T-helper 22 cell (primary cell): ENCODE measurements at places on chromosomes 4 and X.

DNA sequence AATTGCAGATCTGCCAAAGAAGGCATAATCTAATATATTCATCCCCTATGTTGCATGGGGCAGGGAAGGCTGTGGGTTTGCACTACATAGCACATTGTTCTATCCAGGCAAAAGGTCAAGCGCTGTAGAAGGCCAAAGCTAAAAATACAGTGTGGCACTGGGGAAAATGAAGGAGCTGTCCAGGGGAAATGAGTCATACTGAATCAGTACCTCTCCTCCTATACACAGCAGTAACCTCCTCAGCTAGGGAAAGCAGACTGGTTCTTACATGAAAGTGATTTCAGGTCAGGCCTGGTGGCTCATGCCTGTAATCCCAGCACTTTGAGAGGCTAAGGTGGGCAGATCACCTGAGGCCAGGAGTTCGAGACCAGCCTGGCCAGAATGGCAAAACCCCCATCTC lies 31.0 kb upstream of the SLC25A4 start:
- no peak for DNase-seq

- DNase-seq = no peak
These were observed 11.0 kb downstream of the TKTL2 start for GRCh38 chr4:163462556-163462955.

DNA sequence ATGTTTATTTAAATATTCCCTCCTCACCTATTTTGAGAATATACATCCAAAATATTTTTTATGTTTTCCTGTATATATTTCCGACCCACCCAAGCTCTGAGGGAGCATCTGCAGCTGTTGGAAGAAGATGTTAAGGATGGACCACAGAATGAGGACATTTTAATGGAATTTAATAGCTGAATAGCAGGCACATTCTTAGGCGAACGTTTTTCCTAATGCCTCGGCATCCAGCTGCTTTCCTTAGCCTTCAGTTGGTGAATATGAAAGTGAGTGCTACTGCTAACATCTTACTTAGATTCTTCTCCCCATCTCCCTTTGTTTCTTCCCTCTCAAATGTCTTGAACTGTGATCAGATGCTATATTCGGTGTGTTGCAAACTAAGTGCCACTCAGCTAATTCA lies 158.0 kb upstream of the CTSO start:
- DNase-seq = no peak

DNA sequence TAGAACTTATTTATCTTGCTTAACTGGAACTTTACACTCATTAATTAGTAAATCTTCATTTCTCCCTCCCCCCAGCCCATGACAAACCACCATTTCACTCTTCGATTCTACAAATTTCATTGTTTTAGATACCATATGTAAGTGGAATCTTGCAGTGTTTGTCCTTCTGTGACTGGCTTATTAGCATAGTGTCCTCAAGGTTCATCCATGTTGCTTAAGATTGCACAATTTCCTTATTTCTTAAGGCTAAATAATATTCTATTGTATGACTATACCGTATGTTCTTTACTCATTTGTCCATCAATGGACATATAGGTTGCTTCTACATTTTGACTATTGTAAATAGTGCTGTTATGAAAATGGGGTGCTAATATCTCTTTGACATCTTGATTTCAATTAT lies 24.5 kb upstream of the RNF212 start:
- no peak for DNase-seq

DNA sequence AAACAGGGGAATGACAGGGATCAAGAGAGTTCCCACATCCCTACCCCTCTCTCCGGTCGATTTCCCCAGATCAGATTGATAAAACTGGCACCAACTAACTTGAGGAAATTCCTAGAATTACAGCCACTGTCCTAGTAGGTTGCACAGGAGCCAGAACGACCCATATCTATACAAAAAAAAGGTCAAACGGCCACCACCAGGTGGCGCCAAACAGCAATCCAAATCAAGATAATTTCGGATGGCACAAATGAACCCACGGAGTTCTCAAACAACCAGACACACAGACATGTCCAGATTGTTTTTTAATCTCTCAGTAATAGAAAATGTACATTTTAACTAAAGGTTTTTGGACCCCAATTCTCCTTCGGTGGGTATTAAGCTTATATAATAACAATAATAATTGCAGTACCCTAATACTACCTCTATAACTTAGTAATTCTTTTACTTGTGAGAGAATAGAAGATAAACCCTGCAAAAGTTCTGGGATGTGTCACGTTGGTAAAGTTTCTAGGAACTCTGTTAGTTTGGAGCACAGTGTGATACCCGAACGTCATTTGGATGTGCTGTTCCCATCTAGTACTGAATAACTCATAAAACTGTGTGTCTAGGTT lies 212.6 kb downstream of the SPOCK3 start:
- peak; percentile 0 for DNase-seq

DNA sequence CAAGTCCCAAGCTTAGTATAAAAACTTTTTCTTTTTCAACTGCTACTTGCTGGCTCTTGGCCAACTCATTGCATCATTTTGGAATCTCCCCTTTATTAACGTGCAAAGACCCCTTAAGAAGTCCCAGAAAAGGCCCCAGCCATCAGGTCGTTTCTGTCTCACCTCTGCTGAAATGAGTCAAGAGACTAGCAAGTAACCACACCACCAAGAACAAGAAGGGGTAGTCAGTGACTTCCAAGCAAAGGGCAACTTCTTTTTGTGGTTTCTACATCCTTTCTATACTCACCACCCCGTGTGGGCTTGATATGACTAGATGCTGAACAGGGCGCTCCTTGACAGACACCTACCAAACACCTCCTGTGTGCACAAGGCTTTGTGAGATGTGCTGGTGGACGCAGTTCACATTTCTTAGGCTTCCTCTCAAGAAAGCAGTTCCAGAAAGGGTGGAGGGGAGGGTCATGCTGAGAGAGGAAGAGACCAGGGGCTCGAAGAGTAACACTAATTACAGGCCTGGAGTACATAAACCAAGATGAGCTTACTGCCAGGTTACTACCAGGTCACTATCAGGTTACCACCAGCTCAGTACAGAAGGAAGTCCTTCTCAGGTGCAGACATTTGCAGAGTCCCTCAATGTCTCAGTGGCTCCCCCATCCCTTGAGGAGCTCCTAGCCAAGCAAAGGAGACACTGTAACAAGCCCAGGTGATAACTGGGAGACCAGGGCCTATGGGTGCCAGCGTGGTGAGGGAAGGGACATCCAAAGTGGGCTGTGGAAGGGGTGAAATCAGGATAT lies 19.3 kb downstream of the JAKMIP1 start:
- peak; percentile 41 for DNase-seq

DNA sequence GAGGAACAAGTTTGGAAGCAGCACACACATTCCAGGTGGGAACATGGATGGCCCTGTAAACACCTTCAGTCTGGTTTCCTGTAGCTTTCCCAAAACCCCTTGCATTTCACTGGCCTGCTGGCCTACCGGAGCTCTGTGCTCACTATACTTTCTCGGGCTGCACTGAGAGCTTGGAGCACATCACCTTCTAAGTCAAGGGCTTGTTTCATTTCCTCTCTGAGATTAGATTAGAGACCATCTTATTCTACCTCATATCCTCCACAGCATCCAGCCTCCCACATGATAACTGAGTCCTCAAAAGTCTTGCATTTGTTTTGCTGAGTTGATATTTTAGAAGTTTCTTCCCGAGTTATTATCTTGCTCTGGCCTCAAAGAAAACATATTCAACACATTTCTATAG lies 147.7 kb downstream of the RASL11B start:
- no peak for DNase-seq

- DNase-seq = no peak
These were observed 113.0 kb upstream of the DCLK2 start for GRCh38 chr4:149965206-149965605.

DNA sequence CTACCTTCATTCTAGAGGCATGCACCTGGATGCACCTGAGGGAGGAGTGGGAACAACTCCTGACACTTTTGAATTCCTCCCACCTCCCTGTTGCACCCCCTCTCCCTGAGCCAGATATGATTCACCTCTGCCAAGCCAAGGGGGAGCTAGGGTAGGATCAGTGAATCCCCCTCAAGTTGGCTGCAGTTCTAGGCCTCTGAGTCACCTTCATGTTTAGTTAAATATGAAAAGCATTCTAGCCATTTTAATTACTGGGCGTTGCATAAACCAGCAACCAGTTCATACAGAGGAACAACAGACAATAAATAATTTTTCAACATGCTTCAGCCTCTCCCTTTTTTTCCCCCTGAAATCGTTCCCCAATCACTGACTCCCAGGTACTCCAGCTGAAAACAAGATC lies 1440.2 kb downstream of the ADGRL3 start:
- no peak for DNase-seq

DNA sequence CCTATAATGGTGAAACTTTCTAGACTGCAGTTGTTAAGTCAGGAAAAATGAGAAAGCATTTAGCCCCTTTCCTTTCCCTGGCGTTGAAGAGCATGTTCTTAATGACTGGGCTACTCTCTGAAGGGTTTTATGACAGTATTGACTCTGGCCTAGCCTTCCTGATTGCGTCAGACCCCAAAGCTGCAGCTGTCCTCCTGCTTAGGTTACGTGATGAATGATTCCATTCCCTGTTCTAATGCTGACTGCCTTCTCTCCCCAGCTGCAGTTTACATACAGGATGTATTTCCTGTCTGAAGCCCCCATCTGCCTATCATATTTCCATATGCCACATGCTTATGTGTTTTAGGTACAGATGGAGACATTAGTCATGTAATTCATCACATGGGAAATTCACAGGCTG lies 105.8 kb upstream of the EGFL6 start:
- no peak for DNase-seq

DNA sequence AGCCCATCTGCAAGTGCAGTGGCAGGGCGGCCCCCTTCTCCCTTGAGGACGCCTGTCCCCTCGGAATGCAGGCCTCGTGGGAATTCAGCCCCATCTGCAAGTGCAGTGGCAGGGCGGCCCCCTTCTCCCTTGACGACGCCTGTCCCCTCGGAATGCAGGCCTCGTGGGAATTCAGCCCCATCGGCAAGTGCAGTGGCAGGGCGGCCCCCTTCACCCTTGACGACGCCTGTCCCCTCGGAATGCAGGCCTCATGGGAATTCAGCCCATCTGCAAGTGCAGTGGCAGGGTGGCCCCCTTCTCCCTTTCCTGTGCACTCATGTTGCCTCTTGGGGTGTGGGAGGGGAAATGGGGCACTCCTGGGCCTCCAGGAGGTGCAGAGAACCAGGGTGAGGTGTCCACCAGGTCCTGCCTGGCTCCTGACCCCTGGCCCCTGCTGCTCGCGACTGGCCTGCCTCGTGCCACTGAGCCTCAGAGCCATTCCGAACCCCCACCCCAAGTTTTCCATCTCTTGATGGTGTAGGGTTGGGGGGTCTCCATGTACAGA lies 6.8 kb upstream of the SLC26A1 start:
- no peak for DNase-seq

GRCh38 chr4:7742807-7743280 lies 196.8 kb downstream of the AFAP1 start:
- no peak for DNase-seq

GRCh38 chr4:121973816-121974215 lies 22.0 kb upstream of the TRPC3 start:
- DNase-seq = no peak

DNA sequence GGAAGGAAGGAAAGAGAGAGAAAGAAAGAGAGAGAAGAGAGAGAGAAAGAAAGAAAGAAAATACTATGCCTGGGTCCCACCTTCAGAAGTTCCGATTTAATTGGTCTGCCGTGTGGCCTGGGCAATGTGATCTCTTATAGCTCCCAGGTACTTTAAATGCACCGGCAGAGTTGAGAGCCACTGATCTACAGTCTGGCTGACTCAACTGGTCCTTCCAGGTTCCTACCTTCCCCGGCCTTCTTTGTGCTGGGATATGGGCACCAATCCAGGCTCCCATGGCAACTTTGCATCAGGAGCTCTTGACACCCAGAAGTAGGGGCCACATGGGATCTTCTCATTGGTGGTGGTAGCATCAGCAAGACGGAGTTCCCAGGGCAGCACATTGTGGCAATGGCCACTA lies 186.5 kb upstream of the ATP6AP2 start:
- DNase-seq = no peak

DNA sequence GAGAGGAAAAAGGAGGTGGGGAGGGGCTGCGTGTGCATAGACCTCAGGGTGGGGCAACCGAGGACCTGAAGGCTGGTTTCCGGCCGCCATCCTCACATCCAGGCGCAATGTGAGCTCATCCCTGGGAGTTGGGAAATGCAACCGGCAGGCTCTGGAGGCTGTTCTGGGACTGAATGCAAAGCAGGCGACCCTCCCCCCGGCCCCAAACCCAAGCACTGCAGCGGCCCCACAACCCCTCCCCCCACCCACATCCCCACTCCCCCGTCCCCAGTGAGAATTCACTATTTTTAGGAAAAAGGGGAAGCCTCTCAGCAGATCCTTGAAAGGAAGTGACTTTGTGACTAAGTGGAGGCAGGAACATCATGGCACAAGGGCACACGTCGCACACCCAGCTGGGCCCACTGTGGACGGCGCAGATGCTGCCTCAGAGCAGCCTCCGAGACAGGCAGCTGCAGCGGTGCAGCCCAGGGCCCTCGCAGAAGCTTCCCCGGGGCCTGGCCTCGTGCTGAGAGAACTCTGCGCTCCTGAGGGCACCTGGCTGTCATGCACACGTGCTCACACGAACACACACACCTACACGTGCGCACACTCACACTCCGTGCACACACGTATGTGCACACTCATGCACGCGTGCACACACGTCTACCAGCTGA lies 1.3 kb upstream of the PDE6B start:
- no peak for DNase-seq

- no peak for DNase-seq
These were observed 156.6 kb downstream of the FHIP1A start for GRCh38 chr4:151565583-151565982.

GRCh38 chr4:7233601-7234000 lies 41.3 kb downstream of the SORCS2 start:
- no peak for DNase-seq

DNA sequence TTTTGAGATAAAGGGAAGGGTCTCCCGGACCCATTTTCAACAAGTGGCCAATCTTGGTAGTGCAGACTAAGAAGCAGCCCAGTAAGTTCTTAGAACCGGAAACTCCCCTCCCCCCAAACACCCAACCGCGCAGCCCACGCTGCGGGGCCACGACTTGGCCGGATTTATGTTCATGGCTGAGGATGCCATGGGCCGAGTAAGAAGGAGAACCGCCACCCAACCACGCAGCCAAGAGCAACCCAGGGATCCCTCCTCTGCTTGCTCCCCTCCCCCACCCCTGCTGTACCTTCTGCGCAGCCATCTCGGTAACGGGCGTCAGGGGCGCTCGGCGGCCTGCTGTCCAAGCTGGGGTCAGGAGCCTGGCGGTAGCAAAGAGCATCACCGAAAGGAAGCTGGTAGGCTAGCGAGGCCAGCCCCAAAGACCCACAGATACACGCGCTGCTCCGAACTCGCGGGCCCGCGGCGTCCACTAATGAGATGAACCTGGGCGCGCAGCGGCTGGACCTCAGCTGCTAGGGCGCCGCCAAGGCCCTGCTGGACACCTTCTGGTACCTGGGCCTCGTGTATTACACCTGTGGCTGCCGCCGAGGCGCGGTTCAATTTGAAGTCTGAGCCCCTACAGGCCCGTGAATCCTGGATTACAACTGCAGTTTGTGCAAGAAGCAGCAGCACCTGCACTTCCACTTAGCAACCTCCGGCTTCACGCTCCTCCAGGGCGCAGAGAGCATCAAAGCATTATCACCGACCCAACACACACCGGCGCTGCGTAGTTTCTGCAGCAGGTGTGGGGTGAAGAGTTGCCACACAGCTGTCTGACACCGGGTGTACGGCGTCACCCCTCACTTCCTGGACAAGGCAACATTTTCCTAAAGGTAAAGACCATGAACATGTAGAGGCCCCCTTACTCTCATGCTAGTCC lies 63.4 kb downstream of the NUDT10 start:
- peak; percentile 20 for DNase-seq

- no peak for DNase-seq
These were observed 957 bp downstream of the PPP2R2C start for GRCh38 chr4:6471307-6472007.
